CMK (cell line): ENCODE measurements at places on chromosomes 1 and 21.

GRCh38 chr1:165910764-165911421 is 83.5 kb downstream of the UCK2 start:
- DNase-seq: no peak

DNA sequence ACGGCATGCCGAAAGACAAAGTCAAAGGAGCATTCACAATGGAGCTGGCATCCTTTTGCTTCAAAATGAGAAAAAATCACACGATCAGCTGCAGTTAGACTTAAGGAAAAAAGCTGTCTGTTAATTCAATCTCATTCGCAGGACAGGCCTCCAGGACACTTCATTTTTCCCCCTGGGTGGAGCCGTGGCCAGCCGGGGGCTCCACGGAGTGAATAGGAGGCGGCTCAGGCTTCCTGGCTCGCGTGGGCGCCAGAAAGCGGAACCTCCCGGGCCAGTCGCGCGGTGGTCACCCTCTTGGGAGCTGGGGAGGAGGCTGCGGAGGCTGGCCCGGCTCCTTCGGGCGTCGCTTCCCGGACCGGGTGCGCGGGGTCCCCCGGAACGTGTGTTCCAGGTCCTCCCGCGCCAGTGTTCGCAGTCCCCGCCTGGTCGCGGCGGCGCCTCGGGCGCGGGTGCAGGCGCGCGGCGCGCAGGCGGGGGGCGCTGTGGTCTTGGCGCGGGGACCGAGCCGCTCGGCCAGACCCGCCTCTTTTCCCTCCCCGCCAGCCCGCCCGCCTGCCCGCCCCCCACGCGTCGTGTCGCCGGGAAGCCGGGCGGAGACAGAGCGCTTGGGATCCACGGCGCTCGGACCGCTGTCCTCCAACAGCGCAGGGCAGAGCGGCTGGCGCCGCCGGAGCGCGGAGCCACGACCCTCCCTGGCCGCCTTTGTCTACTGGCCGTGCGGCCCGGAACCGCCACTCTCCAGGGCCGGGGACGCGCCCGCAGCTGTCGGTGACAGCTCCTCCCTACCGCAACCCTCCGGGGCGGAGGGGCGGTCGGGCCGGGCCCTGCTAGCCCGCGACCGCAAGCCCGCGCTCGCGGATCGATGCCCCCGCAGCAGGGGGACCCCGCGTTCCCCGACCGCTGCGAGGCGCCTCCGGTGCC is at the start of gene RHOU:
RHOU (plus strand) TSS at position 599 of the 921 bp plus-strand sequence; CDS start at position 863, 264 bp downstream.
- DNase-seq: peak; percentile 26

DNA sequence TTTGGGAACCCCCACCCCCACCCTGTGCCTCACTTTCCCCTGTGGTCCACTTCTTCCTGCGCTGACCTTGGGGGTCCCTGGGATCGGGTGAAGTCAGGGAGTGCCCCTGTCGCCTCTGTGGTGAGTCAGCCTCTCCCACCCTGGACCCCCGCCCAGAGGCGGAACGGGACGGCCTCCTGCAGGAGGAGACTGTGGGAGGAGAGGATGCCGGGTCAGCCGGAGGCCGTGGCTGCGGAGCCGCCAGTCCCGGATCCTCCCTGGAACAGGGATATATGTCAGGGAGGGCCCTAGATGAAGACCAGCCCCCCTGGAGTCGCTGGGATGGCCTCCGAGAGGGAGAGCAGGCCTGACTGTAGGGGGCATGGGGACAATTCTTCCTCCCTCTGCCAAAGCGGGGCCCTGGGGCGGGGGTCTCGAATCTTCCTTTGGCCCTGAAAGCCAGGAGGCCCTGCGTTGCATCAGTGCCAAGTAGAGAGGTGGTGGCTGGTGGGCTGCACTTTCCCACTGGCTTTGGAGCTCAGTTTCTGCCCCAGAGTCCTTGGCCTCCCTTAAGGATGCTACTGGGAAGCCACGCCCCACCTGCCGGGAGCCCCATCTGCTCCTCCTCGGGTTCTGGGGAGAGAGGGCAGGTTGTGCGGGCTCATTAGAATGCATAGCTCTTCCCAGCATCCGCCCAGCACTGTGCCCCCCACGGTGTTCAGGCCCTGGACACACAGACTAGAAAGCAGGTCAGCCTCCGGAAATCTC is 930 bp downstream of the ARHGEF10L start:
- DNase-seq: no peak

DNA sequence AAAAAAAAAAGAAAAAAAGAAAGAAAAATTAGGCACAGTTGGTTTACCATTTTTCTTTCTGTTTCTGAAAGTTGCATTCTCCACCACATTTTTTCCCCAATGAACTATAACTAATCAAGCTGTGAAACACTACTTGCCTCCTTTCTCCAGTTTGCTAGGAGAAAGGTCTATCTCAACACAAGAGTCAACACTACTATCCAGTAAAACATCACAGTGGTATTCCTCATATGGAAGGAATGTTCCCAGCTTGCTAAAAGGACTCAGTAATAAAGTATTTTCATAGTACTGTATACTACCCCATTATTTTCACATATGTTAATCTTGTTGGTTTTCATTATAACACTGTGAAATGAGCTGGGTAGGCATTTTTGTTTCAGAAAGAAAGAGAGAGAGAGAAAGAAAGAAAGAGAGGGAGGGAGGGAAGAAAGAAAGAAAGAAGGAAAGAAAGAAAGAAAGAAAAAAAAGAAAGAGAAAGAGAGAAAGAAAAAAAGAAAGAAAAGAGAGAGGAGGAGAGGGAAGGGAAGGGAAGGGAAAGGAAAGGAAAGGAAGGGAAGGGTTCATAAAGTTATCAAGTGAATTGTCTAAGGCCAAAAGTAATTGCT is 7.9 kb downstream of the PTGER3 start:
- DNase-seq: no peak

- no peak for DNase-seq
Measured at GRCh38 chr1:225881081-225881958, 860 bp downstream of the TMEM63A start.

- DNase-seq: no peak
Measured at GRCh38 chr21:34203851-34204420, 130.6 kb downstream of the MRPS6 start.

- DNase-seq: no peak
Measured at GRCh38 chr1:209685821-209686220, 10.6 kb downstream of the G0S2 start.

DNA sequence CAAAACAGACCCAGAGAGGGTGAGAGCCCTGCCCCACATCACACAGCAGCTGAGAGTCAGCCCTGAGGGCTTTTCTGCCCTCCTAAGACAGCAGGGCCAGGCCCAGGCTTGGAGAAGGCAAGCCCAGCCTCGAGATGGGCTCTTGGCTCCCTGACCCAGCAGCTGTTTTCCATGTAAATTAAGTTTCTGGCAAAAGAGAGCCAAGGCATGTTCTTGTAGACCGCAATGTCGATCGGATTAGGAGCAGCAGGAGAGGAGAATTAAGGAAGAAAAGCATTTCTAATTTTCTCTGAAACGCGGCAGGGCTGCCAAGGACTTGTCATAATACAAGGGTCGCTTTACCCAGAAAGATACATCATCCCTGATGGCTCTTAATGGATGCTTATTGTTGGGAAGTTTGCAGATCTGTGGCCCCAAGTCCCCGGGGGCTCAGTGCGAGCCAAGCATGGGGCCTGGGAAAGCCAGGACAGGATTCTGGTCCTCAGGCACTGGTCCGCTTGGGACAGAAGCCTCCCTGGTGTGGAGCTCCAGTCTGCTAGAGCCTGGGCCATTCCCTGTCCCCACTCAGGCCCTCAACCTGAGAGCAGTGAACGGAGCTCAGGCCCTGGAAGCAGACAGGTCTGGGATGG is 62.8 kb downstream of the DMRTB1 start:
- DNase-seq: no peak

DNA sequence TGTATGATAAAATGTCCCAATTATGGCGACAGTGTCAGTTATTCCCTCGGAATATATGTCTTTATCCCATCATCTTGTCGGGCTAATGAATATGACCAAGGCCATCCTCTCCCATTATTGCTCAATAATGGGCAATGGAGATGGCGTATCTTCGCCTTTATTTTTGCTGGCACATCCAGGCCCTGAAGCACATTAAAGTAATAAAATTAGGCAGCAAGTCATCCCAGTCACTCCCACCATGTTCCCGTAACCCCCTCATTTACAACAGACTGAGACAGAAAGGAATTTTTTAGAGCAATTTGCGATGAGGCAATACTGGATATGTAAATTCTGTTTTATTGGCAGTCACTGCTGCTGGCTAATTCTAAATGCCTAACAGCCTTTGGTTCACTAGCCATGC is 35.3 kb downstream of the CLIC6 start:
- DNase-seq: no peak

- DNase-seq: no peak
Measured at GRCh38 chr21:42864815-42865775, 14.2 kb downstream of the WDR4 start.

DNA sequence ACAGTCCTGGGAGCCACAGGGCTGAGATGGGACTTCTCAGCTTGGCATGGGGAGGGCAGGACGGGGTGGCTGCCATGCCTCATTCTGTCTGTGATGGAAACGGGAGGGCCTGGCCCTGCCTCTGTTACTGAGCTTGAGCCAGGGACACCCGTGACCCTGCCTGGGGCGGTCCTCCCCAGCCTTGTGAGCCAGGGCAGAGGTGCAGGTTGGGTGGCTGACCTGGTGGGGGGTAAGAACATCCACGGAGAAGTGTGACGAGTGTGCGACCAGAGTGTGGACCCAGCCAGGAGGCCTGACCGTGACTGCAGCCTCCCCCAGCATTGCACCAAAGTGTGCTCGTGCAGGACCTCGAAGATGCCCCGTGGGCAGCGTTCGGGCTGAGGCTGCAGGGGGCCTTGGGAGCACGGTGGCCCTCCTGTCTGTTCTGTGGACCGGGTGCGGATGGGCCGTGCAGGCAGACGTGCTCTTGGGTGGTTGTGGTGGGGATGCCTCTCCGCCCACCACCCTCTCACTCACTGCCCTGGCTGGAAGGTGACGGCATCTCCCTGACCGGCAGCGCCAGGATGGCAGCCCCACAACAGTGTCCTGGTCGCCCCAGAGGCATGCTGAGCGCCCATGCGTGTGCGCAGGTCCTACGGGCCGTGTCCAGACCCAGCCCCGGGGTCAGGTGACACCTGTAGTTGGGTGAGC is 45.4 kb downstream of the SKI start:
- DNase-seq: no peak

DNA sequence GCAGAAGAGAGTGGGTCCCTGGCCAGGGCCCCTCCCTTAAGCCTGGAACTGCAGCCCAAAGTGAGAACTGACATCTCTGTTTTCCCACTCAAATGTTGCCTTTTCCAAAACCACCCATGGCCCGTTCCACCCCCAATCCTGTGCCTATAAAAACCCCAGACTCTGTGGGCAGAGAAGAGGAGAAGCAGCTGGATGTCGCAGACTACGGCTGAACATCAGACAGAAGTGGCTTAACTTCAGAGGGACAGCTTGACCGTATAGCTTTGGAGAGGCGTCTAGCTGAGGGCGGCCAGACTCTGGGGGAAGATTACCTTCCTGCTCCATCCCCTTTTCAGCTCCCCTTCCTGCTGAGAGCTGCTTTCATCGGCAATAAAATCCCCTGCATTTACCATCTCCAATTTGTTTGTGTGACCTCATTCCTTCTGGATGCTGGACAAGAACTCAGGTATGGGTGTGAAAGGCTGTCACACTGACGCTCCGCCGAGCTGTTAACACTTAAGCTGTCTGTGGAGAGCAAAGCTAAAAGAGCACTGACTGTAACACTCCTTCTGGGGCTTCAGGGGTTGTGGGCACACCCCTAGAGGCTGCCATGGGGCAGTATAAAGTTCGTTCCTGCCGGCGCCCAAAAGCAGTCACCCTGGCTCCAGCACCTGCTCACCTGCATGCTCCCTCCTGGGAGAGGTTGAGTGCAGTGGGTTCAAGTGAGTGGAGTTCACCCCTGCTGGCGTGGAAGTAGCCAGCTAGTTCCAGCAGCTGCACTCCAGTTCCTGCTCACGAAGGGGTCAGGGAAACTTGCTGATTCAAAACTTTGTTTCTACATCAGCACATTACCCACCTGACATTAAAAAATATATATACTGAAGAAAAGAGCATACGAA is 19.6 kb upstream of the ERO1B start:
- no peak for DNase-seq

GRCh38 chr1:172778456-172779455 is 119.9 kb downstream of the FASLG start:
- DNase-seq: no peak

GRCh38 chr21:28991861-28992525 is 684 bp downstream of the LTN1 start:
- DNase-seq: no peak

- no peak for DNase-seq
Measured at GRCh38 chr1:11777658-11778322, 15.8 kb downstream of the C1orf167 start.

DNA sequence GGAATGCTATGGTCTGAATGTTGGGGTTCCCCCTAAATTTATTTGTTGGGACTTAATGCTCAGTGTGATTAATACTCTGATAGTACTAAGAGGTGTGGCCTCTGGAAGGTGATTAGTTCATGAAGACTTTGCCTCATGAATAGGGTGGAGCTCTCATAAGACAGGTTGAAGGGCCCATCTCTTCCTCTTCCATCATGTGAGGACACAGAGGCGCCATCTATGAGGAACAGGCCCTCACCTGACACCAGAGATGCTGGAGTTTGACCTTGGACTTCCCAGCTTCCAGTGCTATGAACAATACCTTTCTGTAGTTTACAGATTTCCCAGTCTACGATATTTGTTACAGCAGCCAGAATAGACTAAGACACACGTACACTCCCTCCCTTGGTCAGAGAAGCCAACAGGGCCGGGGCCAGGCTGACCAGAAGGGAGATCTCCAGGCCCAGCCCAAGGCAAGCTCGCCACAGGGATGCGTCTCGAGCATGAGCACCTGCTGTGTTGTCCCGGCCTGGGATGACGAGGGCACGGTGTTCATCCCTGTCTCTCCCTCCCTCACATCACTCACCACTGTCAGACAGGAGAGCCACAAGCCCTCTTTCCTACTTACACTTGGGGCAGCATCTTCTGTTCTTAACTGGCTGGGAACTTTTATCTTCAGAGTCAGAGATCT is 4.7 kb upstream of the ABCG1 start:
- DNase-seq: no peak

DNA sequence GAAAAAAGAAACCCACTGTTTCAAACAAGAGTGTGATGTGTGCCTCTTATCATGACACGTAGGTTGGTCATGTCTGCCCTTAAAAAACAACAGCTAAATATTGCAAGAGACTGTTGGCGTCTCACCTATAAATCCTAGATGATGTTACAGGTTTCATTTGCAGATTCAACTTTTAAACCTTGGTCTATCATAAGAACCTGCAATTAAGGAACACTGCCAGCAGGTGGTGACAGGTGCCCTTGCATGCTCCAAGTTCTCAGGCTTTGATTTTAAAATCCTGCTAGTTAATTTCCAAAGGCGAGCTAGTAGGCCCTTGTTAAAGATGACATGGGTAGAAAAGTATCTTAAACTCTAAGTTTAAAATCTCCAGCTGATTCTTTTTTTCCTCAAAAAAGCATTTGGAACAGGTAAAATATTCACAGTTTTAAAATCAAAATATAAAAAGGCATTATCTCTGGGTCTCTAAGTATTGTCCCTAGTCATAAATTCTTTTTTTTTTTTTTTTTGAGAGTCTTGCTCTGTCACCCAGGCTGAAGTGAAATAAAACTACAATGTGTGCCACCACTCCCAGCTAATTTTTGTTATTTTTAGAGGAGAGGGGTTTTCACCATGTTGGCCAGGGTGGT is 39.1 kb downstream of the CLSTN1 start:
- DNase-seq: peak; percentile 35

GRCh38 chr1:100791586-100791985 is 72.0 kb downstream of the VCAM1 start:
- DNase-seq: no peak

GRCh38 chr21:39055167-39055767 is 128.0 kb downstream of the PSMG1 start:
- no peak for DNase-seq
